ENCODE measurements at places on chromosomes 7 and 10. TPM values are rescaled to one million over a fixed set of nuclear protein-coding genes. Genes with fewer than 3 reads are reported as not detected.

TEX47 gene
- total RNA-seq, result not detected

PAPOLB gene
- total RNA-seq, result 0.74 TPM

PRSS2 gene
- not detected for total RNA-seq

ANKRD22 gene
- not detected for total RNA-seq

GUSB gene
- total RNA-seq, result 16.0 TPM

ZNF853 gene
- 19.2 TPM for total RNA-seq

GIMAP7 gene
- total RNA-seq, result 1.5 TPM

CHAT gene
- total RNA-seq, result not detected

ANKRD2 gene
- total RNA-seq, result not detected

NUTM2E gene
- 2.2 TPM for total RNA-seq

DBF4 gene
- total RNA-seq, result 16.2 TPM

TAS2R4 gene
- total RNA-seq, result 3.4 TPM

HDAC9 gene
- 101 TPM for total RNA-seq

PHYH gene
- total RNA-seq, result 17.0 TPM

COL1A2 gene
- total RNA-seq, result 107 TPM

SLC39A12 gene
- 2.2 TPM for total RNA-seq

LCOR gene
- total RNA-seq, result 47.7 TPM

PLEKHS1 gene
- not detected for total RNA-seq

SPDYE16 gene
- total RNA-seq, result 0.25 TPM

OR2A42 gene
- total RNA-seq, result not detected

PVRIG gene
- total RNA-seq, result not detected

TMEM229A gene
- 0.74 TPM for total RNA-seq

WEE2 gene
- 0.49 TPM for total RNA-seq

ICA1 gene
- 20.4 TPM for total RNA-seq

CPED1 gene
- total RNA-seq, result 2.2 TPM

ADRB1 gene
- total RNA-seq, result 2.0 TPM

GNGT1 gene
- not detected for total RNA-seq

CCL24 gene
- total RNA-seq, result not detected

CALCR gene
- not detected for total RNA-seq

ZNF438 gene
- 3.0 TPM for total RNA-seq

KCNIP2 gene
- 7.9 TPM for total RNA-seq

TCERG1L gene
- total RNA-seq, result 2.0 TPM

DENND2A gene
- total RNA-seq, result 20.7 TPM

LBX1 gene
- not detected for total RNA-seq

POLR3A gene
- 39.6 TPM for total RNA-seq

GPR15LG gene
- not detected for total RNA-seq

SAMD8 gene
- 71.5 TPM for total RNA-seq

GRID2IP gene
- total RNA-seq, result 0.74 TPM

PON3 gene
- under 0.01 TPM for total RNA-seq

GIGYF1 gene
- 17.0 TPM for total RNA-seq

OGDH gene
- total RNA-seq, result 32.2 TPM

RARRES2 gene
- 12.0 TPM for total RNA-seq

SUN3 gene
- total RNA-seq, result not detected

UPK3BL1 gene
- total RNA-seq, result 17.5 TPM

GJD4 gene
- not detected for total RNA-seq

CRPPA gene
- total RNA-seq, result 4.4 TPM

GRB10 gene
- total RNA-seq, result 49.9 TPM

CTAGE4 gene
- 0.25 TPM for total RNA-seq

OR2F1 gene
- under 0.01 TPM for total RNA-seq

CALHM1 gene
- not detected for total RNA-seq

HYAL4 gene
- total RNA-seq, result not detected

LIPK gene
- total RNA-seq, result not detected

RET gene
- 2.2 TPM for total RNA-seq

All from temporal lobe (tissue), 4 donors.